ENCODE measurements at places on chromosomes 12 and 14. TPM values are rescaled to one million over a fixed set of nuclear protein-coding genes. Genes with fewer than 3 reads are reported as not detected.

DNA sequence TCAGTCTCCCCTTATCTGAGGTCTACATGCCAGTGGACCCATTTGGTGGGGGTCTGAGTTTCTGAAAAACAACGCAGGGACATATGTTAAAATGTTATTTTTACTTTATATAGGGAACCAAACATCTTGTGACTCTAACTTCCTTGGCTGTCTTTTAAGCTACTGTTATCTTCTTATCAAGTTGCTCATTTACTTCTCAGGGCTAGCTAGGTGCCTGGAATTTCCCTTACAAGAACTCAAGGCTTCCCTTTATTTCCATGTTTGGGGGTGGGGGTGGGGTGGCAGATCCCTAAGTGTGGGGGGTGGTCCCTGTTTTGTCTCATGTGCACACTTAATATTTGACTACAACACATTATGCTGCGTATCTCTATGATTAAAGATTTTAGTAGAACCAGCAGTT, 31.6 kb downstream of the PPP1R36 start:
- DNase-seq, result no peak
- H3K4me1 ChIP-seq, result peaks cover 26% of the 10 kb centered on the region
- no peak overlapping the region for H3K4me3 ChIP-seq
- H3K36me3 ChIP-seq, result no peaks in the 10 kb centered on the region

DNA sequence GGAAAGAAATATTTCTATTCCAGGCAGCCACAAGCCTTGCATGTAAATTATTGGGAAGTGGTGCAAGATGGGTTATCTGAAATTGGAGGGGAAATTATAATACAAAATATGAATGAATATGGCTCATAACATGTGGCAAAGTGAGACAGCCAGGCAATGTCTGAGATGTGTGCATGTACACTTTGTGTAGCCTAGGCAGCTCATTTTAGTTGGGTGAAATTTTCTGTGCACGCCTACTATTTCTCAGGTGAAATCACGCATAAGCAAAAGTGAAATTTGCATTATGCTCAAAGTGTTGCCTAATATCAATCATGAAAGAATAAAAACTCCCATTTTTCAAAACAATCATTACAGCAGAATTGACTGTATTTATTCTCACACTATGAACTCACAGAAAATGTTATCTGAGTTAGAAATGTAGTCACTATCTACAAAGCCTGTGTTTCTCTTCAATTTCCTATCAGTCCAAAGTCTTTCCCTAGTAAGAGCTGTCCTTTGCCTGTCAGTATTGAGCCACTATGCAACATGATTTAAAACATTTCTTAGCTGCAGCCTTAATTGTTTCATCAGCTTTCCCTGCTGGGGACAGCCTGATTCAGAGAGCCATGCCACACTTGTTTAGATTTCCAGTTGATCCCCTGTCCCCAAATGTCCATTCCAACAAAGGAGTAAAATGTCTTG, 80.7 kb downstream of the EPS8 start:
- no peaks in the 10 kb centered on the region for H3K36me3 ChIP-seq
- H3K4me3 ChIP-seq, result no peak overlapping the region
- H3K27ac ChIP-seq, result no peak overlapping the region
- H3K4me1 ChIP-seq, result peaks cover 19% of the 10 kb centered on the region
- no peaks in the 10 kb centered on the region for H3K27me3 ChIP-seq

DNA sequence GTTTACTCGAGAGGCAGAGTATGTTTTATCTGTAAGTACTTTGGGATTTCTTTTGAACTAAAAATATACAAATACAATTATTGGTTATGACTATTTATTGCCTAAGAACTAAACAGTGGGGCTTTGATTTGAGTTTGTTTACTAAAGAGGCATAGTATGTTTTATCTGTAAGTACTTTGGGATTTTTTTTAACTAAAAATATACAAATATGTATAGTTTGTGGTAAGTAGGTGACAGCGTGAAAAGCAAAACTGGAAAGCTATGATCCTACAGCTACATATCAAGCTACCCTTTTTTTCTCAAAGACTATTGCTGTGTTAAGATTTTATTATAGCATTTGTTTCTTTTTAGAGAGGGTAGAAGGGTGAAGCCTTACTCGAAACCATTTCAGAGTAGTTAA, 171.0 kb downstream of the RAD51B start:
- DNase-seq, result no peak
- no peak overlapping the region for H3K4me3 ChIP-seq
- no peaks in the 10 kb centered on the region for H3K27me3 ChIP-seq
- no peaks in the 10 kb centered on the region for H3K36me3 ChIP-seq

- no peak overlapping the region for H3K27ac ChIP-seq
- H3K36me3 ChIP-seq, result no peaks in the 10 kb centered on the region
- H3K27me3 ChIP-seq, result no peaks in the 10 kb centered on the region
- DNase-seq, result no peak
- no peak overlapping the region for H3K4me3 ChIP-seq
- H3K4me1 ChIP-seq, result no peaks in the 10 kb centered on the region
Measured at GRCh38 chr12:26715232-26715631, 117.8 kb downstream of the ITPR2 start.

DNA sequence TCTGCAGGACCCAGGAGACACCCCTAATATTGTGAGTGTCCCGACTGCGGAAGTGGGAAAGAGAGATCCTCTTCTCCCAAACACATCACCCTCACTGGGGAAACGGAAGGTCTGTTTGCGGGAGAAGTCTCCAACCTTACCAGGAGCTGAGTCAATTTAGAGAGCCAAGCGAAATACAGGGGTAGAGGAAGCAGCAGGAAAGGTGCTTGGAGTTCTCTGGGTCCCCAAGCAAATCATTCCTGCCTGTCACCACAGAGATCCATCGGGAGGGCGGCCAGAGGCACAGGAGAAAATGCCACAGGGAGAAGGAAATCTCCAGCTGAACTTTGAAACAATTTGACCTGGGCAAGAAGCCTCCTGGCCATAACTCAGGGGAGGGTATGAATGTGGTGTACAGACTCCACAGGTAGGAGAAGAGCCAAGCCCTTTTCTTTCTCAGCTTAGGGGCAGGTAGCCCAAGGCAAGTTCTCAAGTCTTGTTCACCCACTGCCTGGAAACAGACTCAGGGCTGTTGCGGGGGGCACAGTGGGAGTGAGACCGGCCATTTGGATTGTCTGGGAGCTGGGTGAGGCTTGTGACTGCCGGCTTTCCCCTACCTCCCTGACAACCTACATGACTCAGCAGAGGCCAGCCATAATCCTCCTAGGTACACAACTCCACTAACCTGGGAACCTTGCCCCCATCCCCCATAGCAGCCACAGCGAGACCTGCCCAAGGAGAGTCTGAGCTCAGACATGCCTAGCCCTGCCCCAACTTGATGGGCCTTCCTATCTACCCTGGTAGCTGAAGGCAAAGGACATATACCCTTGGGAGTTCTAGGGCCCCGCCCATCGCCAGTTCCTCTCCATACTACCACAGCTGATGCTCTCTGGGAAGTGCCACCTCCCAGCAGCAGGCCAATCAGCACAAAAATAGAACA, 211.9 kb upstream of the ARHGAP5 start:
- H3K4me1 ChIP-seq, result no peaks in the 10 kb centered on the region
- no peaks in the 10 kb centered on the region for H3K27me3 ChIP-seq
- no peak overlapping the region for H3K27ac ChIP-seq
- no peaks in the 10 kb centered on the region for H3K36me3 ChIP-seq
- DNase-seq, result no peak
- H3K4me3 ChIP-seq, result no peak overlapping the region

DNA sequence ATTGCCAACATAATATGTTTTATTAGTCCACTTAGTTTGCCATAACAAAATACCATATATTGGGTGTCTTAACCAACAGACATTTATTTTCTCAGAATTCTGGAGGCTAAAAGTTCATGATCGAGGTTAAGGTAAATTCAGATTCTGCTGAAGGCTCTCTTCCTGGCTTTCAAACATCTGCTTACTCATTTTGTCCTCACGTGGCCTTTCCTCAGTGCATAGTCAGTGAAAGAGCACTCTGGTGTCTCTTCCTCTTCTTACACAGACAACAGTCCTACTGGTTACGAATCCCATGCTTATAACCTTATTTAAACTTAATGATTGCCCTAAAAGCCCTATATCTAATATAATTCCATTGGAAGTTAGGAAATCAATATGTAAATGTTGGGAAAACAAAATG, 479.7 kb downstream of the FSCB start:
- no peak overlapping the region for H3K4me3 ChIP-seq
- H3K4me1 ChIP-seq, result no peaks in the 10 kb centered on the region
- no peaks in the 10 kb centered on the region for H3K36me3 ChIP-seq
- H3K27me3 ChIP-seq, result no peaks in the 10 kb centered on the region
- H3K27ac ChIP-seq, result no peak overlapping the region

DNA sequence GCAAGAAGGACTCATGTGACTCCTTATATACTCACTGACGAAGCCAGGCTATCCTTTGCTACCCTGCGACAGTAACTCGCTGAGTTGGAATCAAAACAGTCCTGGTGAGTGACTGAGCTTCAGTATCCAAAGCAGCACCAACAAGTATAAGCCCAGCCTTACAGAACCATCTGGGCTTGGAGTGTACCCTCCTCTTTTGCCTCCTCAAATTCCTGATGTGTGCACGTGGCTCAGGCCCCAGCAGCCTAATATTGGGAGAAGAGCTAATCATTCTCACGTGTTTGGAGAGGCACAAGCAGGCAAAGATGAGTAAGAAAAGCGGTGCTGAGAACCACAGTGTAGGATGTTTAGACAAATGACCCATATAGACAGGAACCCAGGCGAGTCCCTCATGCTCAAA, 34.4 kb downstream of the PPTC7 start:
- peaks cover 58% of the 10 kb centered on the region for H3K4me1 ChIP-seq
- no peaks in the 10 kb centered on the region for H3K36me3 ChIP-seq
- no peak overlapping the region for H3K4me3 ChIP-seq

DNA sequence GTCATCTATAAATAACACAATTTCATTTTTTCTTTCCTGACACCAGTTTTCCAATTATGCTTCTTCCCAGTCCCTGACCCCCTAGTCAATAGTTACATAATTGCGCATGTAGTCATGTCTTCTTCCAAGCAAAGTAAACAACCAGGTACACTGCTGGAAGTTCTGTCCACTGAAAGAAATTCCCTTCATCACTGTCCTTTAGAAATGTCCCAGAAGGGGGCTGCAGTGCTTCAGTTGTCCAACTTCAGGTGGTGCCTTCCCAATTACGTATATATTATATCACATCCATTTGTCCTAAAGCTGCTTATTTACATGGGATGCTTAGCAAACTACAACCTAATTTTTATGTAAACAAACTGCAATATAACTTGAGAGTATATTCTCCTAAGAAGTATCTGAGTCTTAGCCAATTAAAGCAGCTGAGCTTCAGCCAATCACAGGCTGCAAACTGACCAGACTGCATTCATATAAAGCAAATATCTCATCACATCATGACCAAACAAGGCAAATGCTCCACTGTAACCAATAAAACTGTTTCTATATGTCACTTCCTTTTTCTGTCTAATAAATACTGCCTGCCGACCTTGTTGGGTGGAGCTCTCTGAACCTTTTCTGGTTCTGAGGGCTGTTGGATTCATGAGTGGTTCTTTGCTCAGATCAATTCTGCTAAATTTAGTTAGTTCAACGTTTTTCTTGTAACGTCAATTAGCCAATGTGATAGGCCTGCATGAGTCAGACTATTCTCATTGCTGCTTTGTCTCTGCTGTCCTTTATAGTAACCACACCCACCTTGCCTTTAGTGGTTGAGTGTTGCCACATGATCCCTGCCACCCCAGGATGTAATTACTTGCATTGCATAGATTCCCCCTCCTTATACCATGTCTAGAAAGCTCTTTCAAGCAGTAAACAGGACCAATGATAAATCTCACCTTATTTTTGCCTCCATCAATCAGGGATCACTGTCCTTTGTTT, 239.3 kb downstream of the ALG10B start:
- H3K4me1 ChIP-seq, result no peaks in the 10 kb centered on the region
- H3K36me3 ChIP-seq, result no peaks in the 10 kb centered on the region
- H3K27ac ChIP-seq, result peak overlapping the region; percentile 60
- H3K4me3 ChIP-seq, result no peak overlapping the region

Gene STYK1
- not detected for total RNA-seq

Gene RNF212B
- total RNA-seq, result not detected
